ENCODE measurements at places on chromosomes 11 and 22. TPM values are rescaled to one million over a fixed set of nuclear protein-coding genes. Genes with fewer than 3 reads are reported as not detected.

The KRTAP5-8 gene
- not detected for polyA plus RNA-seq

The APOBEC3C gene
- polyA plus RNA-seq: 2.8 TPM

The MAPK8IP2 gene
- polyA plus RNA-seq: 109 TPM

The PLA2G3 gene
- 1.7 TPM for polyA plus RNA-seq

The BTG4 gene
- not detected for polyA plus RNA-seq

The CRYBB3 gene
- polyA plus RNA-seq: 0.60 TPM

The MUC2 gene
- polyA plus RNA-seq: not detected

The UBQLNL gene
- 0.59 TPM for polyA plus RNA-seq

The C11orf91 gene
- not detected for polyA plus RNA-seq

The C22orf39 gene
- polyA plus RNA-seq: 66.4 TPM

The MEI1 gene
- polyA plus RNA-seq: 3.6 TPM

The GP1BB gene
- polyA plus RNA-seq: 39.8 TPM

The CCDC81 gene
- polyA plus RNA-seq: 4.3 TPM

The APOBEC3A gene
- polyA plus RNA-seq: not detected

The OR4C12 gene
- not detected for polyA plus RNA-seq

The PRR33 gene
- 0.08 TPM for polyA plus RNA-seq

The PKDREJ gene
- 0.30 TPM for polyA plus RNA-seq

The PI4KA gene
- polyA plus RNA-seq: 95.4 TPM

The FGF4 gene
- not detected for polyA plus RNA-seq

The CD6 gene
- 5.0 TPM for polyA plus RNA-seq
